ENCODE measurements at places on chromosomes 4 and X. TPM values are rescaled to one million over a fixed set of nuclear protein-coding genes. Genes with fewer than 3 reads are reported as not detected.

GRCh38 chrX:100368167-100368566, 41.9 kb downstream of the PCDH19 start:
- H3K27ac ChIP-seq, result no peak overlapping the region
- no peaks in the 10 kb centered on the region for H3K36me3 ChIP-seq
- H3K27me3 ChIP-seq, result no peaks in the 10 kb centered on the region
- no peaks in the 10 kb centered on the region for H3K4me1 ChIP-seq

DNA sequence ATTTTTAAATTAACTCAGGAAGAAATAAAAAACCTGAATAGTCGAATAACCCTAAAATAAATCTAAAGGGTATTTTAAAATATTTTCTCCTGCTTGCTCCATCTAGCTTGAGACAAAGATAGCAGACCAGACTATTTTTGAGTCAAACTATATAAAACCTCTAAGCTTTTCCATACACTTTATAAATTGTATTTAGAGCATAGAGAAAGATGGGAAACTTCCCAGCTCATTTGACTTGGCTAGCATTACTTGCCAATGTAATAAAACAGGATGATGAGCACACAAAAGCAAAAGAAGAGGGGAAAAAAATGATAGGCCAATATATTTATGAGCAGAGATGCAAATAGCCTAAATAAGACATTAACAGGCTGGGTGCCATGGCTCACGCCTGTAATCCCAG, 117.1 kb downstream of the ANAPC4 start:
- H3K4me1 ChIP-seq, result no peaks in the 10 kb centered on the region
- H3K27me3 ChIP-seq, result no peaks in the 10 kb centered on the region
- DNase-seq, result no peak
- no peak overlapping the region for H3K4me3 ChIP-seq
- no peak overlapping the region for H3K27ac ChIP-seq

DNA sequence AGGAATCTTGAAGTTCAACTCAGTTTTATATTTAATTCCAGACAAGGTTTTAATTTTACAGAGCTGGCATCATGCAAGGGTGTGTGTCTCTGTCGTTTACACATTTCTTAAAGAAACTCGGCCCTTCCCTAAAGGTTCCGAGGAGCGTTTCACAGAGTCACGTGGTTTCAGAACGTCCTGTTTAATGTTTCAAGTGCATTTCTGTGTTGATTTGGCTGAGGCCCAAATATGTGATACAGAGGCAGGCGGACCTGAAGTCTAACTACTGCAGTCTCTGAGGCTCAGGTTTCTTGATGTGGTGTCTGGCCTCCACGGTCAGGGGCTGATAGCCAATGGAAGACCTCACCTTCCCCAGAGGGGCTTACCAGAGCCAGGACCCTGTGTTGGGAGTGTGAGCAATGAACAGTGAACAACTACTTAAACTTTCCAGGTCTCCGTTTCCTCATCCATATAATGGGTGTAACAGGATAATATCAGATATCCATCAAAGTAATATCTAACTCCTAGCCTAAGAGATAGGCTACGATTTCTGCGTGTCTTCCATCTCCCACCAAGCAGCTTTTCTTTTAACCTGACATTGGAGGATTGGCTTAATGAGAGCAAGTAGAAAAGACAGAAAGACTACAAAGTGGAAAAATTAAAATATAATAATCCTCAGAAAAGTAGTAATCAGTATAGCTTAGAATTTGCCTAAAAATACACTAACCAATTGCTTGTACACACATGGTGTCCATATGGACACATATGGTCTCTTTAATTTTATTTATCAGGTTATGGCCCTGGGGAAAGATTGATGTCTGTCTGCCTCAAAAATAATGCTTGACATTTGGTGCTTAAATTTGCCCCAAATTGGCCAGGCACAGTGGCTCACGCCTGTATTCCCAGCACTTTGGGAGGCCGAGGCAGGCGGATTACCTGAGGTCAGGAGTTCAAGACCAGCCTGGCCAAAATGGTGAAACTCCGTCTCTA, 50.0 kb upstream of the TRIM2 start:
- H3K4me1 ChIP-seq, result no peaks in the 10 kb centered on the region
- H3K4me3 ChIP-seq, result peak overlapping the region; percentile 45
- DNase-seq, result no peak
- H3K36me3 ChIP-seq, result no peaks in the 10 kb centered on the region

XAGE1A gene
- polyA plus RNA-seq, result not detected

DCAF8L2 gene
- polyA plus RNA-seq, result not detected

GRCh38 chr4:101027721-101028120, 319.6 kb downstream of the PPP3CA start:
- no peak for DNase-seq
- no peak overlapping the region for H3K27ac ChIP-seq
- no peaks in the 10 kb centered on the region for H3K4me1 ChIP-seq
- H3K36me3 ChIP-seq, result no peaks in the 10 kb centered on the region
- H3K27me3 ChIP-seq, result no peaks in the 10 kb centered on the region
- H3K4me3 ChIP-seq, result no peak overlapping the region

DNA sequence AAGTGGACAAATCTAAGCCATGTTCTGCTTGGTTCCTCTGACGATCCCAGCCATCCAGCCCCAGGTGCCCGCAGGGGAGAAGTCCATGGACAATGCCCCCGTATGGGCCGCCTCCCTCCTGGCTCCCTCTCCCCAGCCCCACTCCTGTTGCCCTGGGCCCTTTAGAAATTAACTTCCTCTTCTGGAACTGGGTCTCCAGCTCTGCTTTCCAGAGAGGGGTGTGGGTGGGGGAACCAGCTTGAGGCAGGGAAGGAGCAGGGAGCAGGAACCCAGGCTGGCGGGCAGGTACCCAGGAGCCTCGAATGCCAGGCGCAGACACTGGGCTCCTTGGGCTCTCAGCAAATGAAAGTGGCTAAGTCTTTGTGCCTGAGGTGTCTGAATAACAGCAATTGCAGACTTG, 12.7 kb upstream of the ABLIM2 start:
- H3K27ac ChIP-seq, result no peak overlapping the region
- no peaks in the 10 kb centered on the region for H3K4me1 ChIP-seq
- H3K27me3 ChIP-seq, result no peaks in the 10 kb centered on the region
- no peak overlapping the region for H3K4me3 ChIP-seq

GRCh38 chrX:130952266-130953043, 49.4 kb upstream of the ENOX2 start:
- no peak for DNase-seq
- H3K27me3 ChIP-seq, result no peaks in the 10 kb centered on the region
- no peak overlapping the region for H3K4me3 ChIP-seq
- no peaks in the 10 kb centered on the region for H3K36me3 ChIP-seq
- no peak overlapping the region for H3K27ac ChIP-seq

UCP1 gene
- polyA plus RNA-seq, result 0.11 TPM

GRCh38 chr4:87007528-87008446, 73.0 kb downstream of the AFF1 start:
- H3K27me3 ChIP-seq, result no peaks in the 10 kb centered on the region
- DNase-seq, result peak; percentile 72
- peak overlapping the region; percentile 46 for H3K4me3 ChIP-seq
- H3K4me1 ChIP-seq, result peaks cover 17% of the 10 kb centered on the region
- H3K36me3 ChIP-seq, result no peaks in the 10 kb centered on the region
- peak overlapping the region; percentile 98 for H3K27ac ChIP-seq

- H3K27ac ChIP-seq, result no peak overlapping the region
- H3K36me3 ChIP-seq, result no peaks in the 10 kb centered on the region
- no peaks in the 10 kb centered on the region for H3K27me3 ChIP-seq
- H3K4me1 ChIP-seq, result no peaks in the 10 kb centered on the region
- no peak for DNase-seq
These were observed 144.8 kb upstream of the UNC5C start for GRCh38 chr4:95693594-95693993.

- no peaks in the 10 kb centered on the region for H3K4me1 ChIP-seq
- H3K4me3 ChIP-seq, result no peak overlapping the region
These were observed 20.7 kb upstream of the RNF150 start for GRCh38 chr4:141153751-141154510.

DNA sequence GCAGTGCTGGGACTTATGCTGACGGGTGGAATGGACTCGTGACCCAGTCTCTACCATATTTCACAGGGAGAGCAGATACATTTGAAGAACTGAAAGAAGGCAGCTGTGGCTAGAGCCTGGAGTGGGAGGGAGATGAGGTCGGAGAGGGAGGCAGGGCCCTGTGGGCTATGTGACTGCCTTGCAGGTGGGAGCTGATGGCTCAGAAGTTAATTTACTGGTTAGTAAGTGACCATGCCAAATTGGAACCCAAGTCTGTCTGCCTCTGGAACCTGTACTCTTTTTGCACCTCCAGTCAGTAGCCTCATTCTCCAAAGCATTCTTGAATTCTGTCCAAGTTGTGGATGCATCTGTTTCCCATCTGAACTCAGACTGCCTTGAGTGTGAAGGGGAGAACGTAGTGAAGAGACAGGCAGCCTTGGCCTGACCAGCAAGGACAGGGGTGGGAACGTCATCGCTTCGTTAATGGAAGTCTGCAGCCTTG, 92.3 kb downstream of the REPS2 start:
- no peak for DNase-seq
- H3K36me3 ChIP-seq, result no peaks in the 10 kb centered on the region
- no peak overlapping the region for H3K4me3 ChIP-seq
- H3K4me1 ChIP-seq, result no peaks in the 10 kb centered on the region
- H3K27ac ChIP-seq, result no peak overlapping the region
- no peaks in the 10 kb centered on the region for H3K27me3 ChIP-seq

GRCh38 chr4:60729194-60729593, 470.9 kb upstream of the ADGRL3 start:
- no peak for DNase-seq
- H3K4me3 ChIP-seq, result no peak overlapping the region
- no peaks in the 10 kb centered on the region for H3K27me3 ChIP-seq
- H3K36me3 ChIP-seq, result no peaks in the 10 kb centered on the region
- H3K27ac ChIP-seq, result no peak overlapping the region

DNA sequence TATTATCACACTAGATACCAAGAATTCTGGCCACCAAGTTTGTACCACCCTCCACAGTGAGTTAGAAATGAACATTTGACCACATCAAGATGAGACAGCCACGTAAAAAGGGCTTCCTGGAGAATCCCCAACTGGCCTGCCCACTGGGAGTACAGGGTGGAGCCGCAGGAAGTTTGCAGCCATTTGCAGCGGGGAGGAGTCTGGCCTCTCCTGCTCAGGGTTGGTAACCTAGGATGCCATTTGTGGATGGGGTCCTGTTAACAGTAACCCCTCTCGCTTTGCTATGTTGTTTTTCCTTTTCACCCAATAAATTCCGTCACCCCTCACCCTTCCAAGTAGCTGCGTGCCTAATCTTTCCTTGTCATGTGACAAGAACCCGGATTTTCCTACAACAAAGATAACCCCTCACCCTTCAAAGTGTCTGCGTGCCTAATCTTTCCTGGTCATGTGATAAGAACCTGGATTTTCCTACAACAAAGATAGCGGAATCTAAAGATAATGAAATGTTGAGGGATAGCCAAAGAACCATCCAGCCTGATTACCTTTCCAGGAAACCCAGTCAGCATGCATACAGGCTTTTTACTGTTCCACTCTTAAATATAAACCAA, 245.4 kb downstream of the NAF1 start:
- no peaks in the 10 kb centered on the region for H3K27me3 ChIP-seq
- H3K4me3 ChIP-seq, result no peak overlapping the region
- no peak for DNase-seq
- no peaks in the 10 kb centered on the region for H3K36me3 ChIP-seq
- H3K4me1 ChIP-seq, result no peaks in the 10 kb centered on the region

GRCh38 chr4:168683595-168683994, 186.7 kb downstream of the PALLD start:
- no peaks in the 10 kb centered on the region for H3K27me3 ChIP-seq
- no peak for DNase-seq
- no peak overlapping the region for H3K27ac ChIP-seq
- no peaks in the 10 kb centered on the region for H3K4me1 ChIP-seq

GRCh38 chr4:98609934-98610333, 48.5 kb downstream of the TSPAN5 start:
- H3K27ac ChIP-seq, result no peak overlapping the region
- no peak for DNase-seq
- no peaks in the 10 kb centered on the region for H3K36me3 ChIP-seq
- H3K4me1 ChIP-seq, result no peaks in the 10 kb centered on the region
- no peak overlapping the region for H3K4me3 ChIP-seq

- no peak for DNase-seq
- no peak overlapping the region for H3K4me3 ChIP-seq
- no peak overlapping the region for H3K27ac ChIP-seq
- no peaks in the 10 kb centered on the region for H3K36me3 ChIP-seq
- peaks cover 7% of the 10 kb centered on the region for H3K27me3 ChIP-seq
These were observed 100.0 kb downstream of the TEX13A start for GRCh38 chrX:105120463-105120862.

DNA sequence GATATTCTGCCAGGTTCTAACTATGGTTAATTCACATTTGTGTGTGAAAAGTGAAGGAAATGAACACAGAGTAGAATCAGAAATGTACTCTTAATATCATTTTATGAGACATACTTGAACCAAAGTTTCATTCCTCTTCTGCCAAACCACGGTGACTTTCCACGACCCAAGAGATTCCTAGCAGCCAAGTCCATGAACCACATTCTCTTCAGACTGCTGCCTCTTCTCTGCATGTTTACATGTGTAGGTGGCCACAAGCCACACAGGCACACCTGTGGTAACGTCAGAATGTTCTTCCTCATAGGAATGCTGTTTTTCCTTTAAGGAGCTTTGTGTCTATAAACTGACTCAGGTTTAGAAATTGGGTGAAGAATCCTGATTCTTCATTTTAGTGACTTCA, 1411.2 kb downstream of the RAPGEF2 start:
- no peaks in the 10 kb centered on the region for H3K4me1 ChIP-seq
- no peak for DNase-seq
- H3K27ac ChIP-seq, result no peak overlapping the region

RFC1 gene
- polyA plus RNA-seq, result 14.6 TPM

NFXL1 gene
- polyA plus RNA-seq, result 7.5 TPM

DNA sequence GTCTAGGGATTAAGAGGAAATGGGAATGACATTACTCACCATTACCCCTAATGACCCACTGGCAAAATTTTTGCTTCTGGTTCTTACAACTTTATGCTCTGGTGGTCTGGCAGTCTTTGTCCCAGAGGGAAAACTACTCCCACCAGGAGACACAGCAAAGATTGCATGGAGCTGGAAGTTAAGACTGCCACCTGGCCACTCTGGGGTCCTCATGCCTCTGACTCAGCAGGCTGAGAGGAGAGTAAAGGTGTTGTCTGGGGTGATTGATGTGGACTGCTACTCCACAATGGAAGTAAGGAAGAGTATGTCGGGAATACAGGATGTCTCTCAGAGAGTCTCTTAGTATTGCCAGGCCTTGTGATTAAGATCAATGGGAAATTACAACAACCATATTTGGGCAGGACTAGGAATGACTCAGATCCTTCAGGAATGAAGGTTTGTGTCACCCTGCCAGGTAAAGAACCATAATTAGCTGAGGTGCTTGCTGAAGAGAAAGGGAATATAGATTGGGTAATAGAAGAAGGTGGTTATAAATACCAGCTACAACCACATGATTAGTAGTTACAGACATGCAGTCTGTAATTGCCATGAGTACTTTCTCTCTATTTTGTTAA, 215.5 kb downstream of the GPAT3 start:
- H3K36me3 ChIP-seq, result no peaks in the 10 kb centered on the region
- DNase-seq, result no peak
- no peaks in the 10 kb centered on the region for H3K27me3 ChIP-seq

NSUN7 gene
- 10.5 TPM for polyA plus RNA-seq
